DMS79 treated with DMSO at 0.1 percent for 48 hours (cell line): ENCODE measurements at places on chromosomes 5 and 9.

- no peak for DNase-seq
Observed at GRCh38 chr9:124947727-124948391, 7.0 kb upstream of the GOLGA1 start.

DNA sequence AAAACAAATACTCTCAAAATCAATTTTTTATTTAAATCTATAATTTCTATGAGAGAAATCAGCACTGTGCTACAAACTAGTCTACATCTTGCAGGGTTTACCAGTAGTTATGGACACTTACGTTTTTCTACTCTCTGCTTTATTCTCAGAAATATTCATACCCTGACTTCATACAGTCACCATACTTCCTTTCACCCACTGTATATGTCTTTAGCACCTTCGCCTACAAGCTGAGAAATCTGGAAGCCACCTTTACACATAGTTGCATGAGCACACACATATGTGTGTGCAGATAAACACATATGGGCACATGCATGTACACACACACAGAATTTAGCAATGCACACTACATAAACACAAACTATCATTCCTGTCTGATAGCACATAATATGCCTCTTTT is 177.0 kb downstream of the ST8SIA4 start:
- DNase-seq = no peak

GRCh38 chr5:61440596-61440995 is 108.5 kb downstream of the ZSWIM6 start:
- DNase-seq = no peak

DNA sequence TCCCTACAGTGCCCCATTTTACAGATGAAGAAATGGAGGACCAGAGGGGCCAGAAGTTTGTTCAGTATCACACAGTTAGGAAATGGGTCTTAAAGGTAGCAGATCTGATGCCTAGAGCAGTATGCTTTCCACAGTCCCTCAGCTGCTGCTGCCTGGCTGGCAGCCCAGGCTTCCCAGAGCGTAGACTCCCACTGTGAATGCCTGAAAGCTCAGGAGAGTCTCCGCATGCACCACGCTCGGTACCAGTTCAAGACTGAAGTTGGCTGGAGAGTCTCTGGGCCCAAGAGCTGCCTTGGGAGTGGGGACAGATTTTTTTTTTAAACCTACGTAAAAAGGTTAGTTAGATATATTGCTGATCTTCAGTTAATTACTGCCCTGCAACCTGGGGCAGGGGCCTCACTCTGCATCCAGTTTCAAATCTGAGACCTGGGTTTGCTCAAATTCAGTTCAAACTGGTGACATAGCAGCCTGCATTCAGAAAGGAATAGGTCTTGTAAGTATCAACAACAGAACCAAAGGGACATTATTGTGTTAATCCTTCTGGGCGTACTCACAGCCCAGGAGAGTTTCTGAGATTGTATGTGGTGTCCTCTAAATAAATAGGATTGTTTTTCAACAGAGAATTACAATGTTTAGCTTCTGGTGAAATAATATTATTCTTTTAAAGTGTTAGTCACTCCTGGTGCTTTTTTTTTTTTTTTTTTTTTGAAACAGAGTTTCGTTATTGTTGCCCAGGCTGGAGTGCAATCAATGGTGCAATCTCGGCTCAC is 8.3 kb downstream of the NANS start:
- no peak for DNase-seq

GRCh38 chr9:91805031-91805430 is 145.0 kb downstream of the ROR2 start:
- no peak for DNase-seq

GRCh38 chr5:44708602-44709001 is 100.1 kb upstream of the MRPS30 start:
- no peak for DNase-seq

- no peak for DNase-seq
Observed at GRCh38 chr5:13188371-13188770, 756.1 kb downstream of the DNAH5 start.

- no peak for DNase-seq
Observed at GRCh38 chr9:8331507-8332330, 532.1 kb upstream of the DMAC1 start.

GRCh38 chr5:6700685-6701355 is 12.4 kb upstream of the TENT4A start:
- no peak for DNase-seq

DNA sequence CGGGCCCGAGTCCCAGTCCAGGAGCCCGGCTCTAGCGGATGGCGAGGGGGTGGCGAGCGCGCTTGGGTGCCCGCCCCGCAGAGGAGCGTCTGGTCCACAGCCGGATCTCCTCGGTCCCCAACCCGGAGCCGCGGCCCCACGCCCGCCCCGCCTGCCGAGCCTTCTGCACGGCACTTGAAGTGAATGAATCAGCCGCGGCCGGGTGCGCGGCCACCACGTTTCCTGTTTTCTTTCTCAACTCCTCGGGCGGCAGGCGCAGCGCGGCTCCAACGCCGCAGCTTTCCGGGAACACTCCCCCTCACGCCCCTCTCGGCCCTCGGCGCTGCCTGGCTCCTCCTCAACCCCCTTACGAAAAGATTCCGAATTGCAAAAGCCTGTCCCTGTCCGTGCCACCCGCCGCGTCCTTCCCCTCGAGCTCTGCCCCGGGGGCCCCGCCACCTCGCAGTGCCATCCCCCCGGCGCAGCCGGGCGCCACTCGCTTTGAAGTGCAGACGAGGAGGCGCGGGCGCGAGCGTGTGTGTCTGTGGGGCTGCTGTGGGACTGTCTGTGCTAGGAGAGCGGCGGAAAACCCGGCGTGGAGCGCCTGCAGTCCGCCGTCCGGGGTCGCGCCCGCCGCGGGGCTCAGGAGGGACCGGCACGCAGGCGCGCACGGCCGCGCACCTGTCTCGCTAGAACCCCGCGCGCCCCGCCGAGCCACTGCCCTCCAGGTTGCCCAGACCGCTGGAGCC is 456.6 kb downstream of the RAB3C start:
- DNase-seq = peak; percentile 15

DNA sequence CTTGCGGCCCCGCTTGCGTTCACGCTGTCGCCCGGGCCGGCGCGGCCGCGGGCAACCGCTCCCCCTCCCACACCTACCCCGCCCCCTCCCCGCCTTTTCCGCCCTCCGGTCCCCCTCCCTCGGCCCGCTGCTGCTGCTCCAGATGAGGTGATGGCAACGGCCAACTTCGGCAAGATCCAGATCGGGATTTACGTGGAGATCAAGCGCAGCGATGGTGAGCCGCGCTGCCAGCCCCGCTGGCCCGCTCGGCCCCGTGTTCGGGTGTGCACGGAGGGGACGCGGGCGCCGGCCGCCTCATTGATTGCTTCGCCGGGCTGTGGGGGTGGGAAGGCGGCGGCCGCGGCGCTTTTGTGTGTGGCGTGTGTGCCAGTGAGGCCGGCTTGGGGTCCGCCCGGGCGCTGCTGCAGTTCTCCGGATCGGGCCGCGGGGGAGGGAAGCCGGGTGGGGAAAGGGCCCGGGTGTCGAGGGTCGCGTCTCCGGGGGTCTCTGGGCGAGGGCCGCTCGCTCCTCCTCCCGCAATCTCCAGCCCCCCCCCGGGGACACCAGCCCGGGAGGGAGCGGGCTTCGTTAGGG is 403 bp downstream of the KIF2A start:
- peak; percentile 24 for DNase-seq

GRCh38 chr5:144433140-144433822 is 262.6 kb downstream of the KCTD16 start:
- DNase-seq = no peak

GRCh38 chr9:107105784-107106183 is 177.3 kb upstream of the RAD23B start:
- DNase-seq = no peak

DNA sequence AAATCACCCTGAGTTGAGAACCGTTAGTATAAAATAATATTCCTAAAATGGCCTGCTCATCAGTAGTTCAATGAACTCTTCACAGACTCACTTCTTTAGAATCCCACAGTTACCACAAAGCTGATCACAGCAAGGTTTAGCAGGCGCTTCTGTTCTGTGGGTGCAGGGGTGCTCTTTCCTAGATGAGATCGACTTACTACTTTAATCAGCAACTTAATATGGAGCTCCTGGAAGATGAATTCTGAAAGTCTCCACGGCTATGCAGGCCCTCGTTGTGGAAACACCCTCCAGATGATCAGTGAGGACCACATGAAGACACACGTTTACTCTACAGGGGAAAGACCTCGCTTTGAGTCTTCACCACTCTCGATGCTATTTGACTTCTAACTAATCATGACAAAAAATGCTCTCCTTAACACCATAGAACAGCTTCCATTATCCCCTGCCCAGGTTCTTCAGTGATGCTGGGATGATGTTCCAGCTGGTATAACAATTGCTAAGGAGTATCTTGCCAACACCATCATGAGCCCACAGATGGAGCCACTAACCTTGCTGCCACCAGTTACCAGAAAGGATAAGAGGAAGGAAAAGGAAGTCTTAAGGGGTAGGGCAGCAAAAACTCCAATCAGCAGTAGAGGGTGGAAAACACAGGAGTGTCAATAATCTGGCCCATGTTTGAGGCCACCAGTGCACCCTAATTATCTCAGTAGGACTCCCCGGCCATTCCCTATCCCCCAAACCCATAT is 17.9 kb upstream of the GPX8 start:
- no peak for DNase-seq

DNA sequence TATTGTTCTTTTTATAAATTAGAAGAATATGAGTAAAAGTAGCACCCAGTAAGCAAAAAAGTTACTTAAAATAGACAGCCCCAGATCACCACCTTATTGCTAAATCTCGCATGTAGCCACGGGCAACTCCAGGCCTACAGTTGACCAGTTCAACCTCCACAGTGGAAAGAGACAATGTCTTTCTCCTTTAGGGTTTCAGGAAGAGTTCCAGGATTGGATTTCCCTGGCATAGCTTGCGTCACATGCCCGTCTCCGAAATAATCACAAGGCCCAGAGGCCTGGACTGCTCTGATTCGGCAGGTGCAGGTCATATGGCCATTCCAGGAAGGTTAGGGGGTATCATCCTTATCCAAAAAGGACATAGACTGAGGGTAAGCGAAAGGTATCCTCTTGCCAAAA is 9.9 kb upstream of the PFDN1 start:
- DNase-seq = no peak

DNA sequence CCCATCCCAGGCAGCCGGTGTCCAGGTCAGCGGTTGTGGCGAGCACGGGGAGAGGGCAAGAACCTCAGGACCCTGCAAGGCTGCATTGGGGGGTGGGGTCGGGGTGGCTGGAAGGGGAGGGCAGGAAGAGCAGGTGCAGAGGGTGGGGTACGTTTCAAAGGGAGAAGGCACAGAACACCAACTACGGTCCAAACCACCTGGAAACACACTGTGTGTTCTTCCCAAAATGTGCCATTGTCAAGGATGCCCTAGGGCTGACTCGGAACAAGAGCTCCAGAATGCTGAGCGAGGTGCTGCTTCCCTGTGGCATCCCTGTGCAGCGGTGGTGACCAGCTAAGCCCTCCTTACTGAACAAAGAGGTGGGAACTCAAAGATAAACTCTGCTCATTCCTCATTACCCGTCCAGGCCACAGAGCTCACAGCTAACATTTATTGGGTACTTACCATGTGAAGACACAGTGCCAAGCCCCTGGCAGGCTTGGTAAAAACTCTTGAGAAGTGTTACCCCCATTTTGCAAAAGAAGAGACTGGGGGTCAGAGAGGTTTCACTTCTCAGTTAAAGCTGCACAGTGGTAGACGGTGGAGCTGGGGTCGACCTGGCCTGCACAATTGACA is 153.8 kb downstream of the COL23A1 start:
- DNase-seq = no peak

GRCh38 chr5:68918306-68918705 is 175.5 kb upstream of the SLC30A5 start:
- no peak for DNase-seq

GRCh38 chr5:128350705-128351104 is 187.3 kb downstream of the FBN2 start:
- DNase-seq = no peak
